ENCODE measurements at places on chromosomes 3 and 15.

- DNase-seq: no peak
Observed at GRCh38 chr3:111373861-111374260, 168.1 kb upstream of the CD96 start.

GRCh38 chr15:43406808-43407207, 35.9 kb downstream of the TUBGCP4 start:
- no peak for DNase-seq

- DNase-seq: peak; percentile 49
Observed at GRCh38 chr15:65033659-65034269, 4.3 kb upstream of the MTFMT start.

DNA sequence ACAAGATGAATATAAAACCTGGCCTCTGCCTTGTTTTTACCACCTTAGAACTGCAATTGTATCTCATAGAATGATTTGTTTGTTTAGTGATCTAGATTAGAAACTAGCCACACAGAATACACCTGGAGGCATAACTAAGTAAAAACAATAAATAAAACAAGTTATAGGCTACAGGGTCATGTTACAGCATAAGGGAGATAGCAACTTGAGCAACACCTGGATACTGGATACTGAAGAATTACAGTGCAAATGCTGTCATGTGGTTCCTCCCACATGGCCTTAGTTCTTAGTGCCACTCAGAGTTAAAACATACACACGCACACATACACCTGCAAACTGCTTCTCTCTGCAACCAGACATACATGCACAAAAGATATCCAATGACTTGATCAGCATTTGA, 563.4 kb upstream of the DPPA4 start:
- DNase-seq: no peak

GRCh38 chr3:52200981-52201679, 3.2 kb downstream of the ALAS1 start:
- DNase-seq: no peak

GRCh38 chr3:107024551-107025026, 352.6 kb upstream of the CCDC54 start:
- no peak for DNase-seq

- DNase-seq: peak; percentile 79
Observed at GRCh38 chr3:111859974-111860859, 1.2 kb downstream of the PHLDB2 start.

- DNase-seq: no peak
Observed at GRCh38 chr15:44385344-44385942, 42.0 kb upstream of the CTDSPL2 start.

DNA sequence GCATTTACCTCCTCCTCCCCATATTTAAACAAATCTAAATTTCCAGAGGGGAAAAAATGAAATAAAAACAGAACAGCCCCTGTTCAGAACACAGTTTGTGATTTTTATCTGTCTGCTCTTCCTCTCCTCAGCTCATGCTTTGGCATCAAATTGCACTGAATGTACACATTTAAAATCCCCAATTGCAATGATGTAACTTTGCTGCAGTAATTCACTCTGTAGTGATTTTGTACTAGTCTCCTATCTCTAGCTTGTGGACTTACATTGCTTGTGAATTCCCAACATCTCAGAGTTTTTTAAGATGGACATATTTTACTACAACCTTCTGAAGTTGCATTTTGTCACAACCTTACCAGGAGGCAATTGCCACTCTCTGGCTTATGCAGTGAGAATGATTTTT, 81.6 kb upstream of the ROBO2 start:
- no peak for DNase-seq

DNA sequence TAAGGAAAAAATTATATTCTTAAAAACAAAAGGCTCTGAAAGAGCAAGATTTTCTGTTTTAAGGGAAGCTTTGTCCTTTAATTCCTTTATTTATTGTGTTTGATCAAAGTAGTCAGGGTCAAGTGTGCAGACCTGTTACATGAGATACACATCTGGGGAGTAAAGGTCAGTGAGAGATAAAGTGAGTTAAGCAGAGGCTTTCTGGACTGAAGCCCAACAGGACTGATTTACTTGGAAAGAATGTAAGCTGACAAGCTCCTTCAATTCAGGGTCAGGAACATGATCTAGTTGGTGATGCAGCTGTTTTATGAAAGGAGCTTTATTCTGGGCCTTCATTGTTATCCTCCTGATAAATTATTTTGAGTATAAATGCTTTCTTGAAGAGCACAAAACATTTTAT, 20.7 kb upstream of the OTOL1 start:
- DNase-seq: peak; percentile 45

- DNase-seq: peak; percentile 42
Observed at GRCh38 chr15:48965972-48966371, 2.3 kb upstream of the SHC4 start.

- DNase-seq: no peak
Observed at GRCh38 chr3:172694573-172695246, 16.2 kb downstream of the NCEH1 start.

- DNase-seq: no peak
Observed at GRCh38 chr15:88178631-88179030, 77.9 kb downstream of the NTRK3 start.

- no peak for DNase-seq
Observed at GRCh38 chr3:187960820-187961219, 193.1 kb upstream of the LPP start.

DNA sequence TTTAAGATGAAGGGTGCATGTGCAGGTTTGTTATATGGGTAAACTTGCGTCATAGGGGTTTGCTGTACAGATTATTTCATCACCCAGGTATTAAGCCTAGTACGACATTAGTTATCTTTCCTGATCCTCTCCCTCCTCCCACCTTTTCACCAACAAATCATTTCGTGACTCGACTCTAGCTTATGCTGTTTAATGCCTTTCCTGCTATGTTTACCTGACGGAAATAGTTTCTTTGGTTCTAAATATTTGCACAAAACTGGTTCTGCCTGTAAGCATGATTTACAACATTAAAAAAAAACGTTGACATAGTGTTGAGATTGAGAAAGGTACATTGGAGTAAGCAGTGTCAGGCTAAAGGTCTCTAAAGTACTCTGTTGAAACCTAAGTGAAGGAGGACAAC, 2.4 kb downstream of the GNL3 start:
- DNase-seq: no peak

- DNase-seq: peak; percentile 87
Observed at GRCh38 chr3:159763602-159764489, 224.8 kb upstream of the IL12A start.

GRCh38 chr3:27504749-27505148, 20.6 kb upstream of the SLC4A7 start:
- DNase-seq: no peak

DNA sequence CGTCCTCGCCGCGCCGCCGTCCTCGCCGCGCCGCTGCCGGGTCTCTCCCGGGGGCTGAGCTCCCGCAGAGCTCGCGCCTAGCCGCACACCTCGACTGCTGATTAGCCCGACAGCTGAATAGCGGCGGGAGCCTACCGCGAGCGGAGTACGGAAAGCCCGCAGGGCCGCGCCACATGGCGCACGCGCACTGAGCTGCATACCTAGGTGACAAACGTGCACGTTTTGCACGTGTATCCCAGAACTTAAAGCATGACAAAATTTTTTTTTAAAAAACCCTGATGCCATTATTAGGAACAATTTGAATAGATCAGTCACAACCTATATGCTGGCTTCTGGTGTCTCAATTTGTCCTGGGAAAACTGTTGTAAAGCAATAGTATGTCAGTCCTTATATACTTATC, at the start of gene GOLGA8A:
Gene GOLGA8A (minus strand): TSS at position 122 of the 400 bp plus-strand sequence. CDS start 48,117 bp downstream, outside the sequence.
- peak; percentile 59 for DNase-seq

GRCh38 chr15:71215126-71215894, 100.0 kb downstream of the THSD4 start:
- DNase-seq: no peak

GRCh38 chr15:87817553-87817952, 439.0 kb downstream of the NTRK3 start:
- DNase-seq: no peak

DNA sequence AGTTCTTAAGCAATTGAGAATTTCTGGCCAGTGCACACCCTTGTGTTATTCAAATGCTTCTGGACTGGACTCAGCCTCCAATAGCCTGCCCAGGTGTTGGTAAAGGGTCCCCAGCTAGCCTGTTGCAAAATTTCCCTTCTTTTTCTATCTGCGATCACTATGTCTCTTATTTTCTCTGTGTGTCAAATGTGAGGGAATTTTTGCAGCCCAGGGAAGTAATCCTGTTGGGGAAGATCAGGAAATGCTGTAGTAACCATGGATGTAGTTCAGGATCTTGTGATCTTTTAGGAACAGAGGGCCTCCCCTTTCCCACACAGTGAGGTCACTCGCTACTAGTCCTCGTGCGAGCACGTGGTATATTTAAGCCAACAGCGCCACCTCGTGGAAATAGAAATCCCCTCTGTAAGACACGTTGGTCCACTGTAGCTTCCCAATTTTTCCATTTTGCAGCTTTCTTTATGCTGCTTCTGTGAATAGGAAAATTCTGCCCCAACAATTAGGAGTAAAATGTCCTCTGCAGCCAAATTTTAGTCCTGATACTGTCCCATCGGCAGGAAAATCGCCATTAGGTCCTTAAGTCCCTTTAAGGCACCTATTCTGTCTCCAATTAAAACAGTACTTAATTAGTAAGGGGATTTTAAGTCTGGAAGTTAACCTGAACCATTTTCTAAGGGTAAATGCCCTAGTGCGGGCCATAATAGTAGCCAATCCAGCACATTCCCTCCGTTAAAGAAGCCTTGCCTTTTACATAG, 4.0 kb upstream of the SMCO1 start:
- DNase-seq: peak; percentile 36

- no peak for DNase-seq
Observed at GRCh38 chr15:59353994-59354416, 18.7 kb downstream of the MYO1E start.

- DNase-seq: no peak
Observed at GRCh38 chr15:67781907-67782690, 43.2 kb upstream of the SKOR1 start.

GRCh38 chr3:62374341-62375218, 1.2 kb upstream of the FEZF2 start:
- no peak for DNase-seq

DNA sequence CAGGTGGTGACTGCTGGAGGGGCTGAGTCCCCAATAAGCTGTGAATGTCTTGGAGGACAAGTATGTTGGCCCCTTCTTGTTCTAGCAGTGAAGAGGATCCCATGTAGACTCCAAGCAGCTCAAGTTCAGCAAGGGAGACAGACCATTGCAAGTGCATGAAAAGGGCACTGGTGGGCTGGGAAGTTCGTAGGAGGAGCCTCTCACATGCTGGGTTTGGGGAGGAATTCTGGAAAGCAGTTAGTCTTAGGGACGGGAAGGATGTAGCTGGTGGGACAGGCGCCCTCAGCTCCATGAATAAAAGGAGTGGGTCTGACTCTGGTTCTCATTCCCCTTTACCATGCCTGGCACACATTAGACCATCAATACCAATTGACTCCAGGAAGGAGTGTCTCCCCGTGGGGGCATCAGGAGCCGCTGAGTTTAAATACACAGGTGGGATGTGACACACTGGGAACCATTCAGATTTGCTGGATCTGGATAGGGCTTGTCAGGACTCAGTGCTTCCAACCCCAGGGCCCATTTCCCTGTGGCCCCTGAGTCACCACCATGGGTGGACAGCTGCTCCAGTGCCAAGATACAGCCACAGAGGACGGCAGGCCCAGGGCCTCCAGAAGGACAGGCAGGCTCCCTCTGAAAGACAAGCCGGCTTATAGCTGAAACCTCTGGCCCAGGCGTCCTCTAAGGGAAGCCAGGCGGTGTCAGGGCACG, 552 bp upstream of the XYLB start:
- no peak for DNase-seq

- no peak for DNase-seq
Observed at GRCh38 chr3:49844464-49845183, 11.7 kb downstream of the TRAIP start.

GRCh38 chr3:192772240-192772894, 45.0 kb upstream of the FGF12 start:
- DNase-seq: peak; percentile 20

DNA sequence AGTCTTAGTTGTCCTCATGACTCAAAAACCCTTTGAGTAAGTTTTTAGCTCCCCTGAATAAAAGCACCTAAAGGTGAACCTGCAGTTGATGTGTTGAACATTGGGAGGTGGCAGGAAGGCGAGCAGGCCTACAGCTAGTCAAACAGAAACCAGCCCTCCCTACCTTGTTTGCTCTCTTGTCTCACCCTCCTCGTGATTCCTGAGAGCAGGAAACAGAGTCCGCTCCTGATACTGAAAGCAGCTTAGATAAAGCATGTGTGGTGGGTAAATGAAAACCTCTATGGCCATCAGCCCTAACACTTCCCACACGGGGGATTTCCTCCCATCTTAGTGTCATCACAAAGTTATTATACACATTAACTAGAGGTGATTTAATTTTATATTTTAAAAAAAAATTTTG, 21.8 kb upstream of the CLDN18 start:
- DNase-seq: no peak

DNA sequence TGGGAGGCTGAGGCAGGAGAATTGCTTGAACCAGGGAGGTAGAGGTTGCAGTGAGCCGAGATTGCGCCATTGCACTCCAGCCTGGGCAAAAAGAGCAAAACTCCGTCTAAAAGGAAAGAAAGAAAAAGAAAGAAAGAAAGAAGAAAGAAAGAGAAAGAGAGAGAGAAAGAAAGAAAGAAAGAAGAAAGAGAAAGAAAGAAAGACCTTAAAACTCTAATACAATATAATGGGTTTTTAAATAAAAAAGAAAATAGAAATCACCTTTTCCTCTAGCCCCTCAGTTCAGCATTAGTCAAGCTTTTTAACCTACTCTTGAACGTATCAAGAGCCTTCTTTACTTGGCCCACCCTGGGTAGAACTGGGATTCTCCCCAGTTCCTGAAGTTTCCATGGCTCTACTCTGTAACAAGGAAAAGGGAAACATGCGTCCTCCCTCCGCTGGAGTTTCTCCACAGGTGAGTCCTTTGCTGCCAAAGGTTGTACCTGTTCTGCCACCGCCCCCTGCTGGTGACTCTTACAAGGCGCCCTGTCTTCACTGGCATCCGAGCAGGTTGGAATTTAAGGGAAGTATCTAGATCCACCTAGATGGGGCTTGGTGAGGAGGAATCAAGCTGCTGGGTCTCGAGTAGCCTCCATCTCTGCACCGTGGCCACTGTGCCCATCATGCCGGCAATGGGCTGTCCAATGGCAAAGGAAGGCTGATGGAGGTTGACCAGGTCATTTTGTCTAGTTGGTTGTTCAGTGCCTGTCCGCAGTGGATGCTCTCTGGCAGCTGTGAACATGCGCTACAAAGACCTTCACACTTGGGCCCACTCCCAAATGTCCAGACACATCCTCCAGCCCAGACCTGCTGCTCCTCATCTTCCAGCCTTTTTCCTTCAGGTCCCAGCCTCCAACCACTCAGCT, 20.6 kb upstream of the EPHB3 start:
- peak; percentile 68 for DNase-seq

- DNase-seq: no peak
Observed at GRCh38 chr3:21839176-21839575, 88.2 kb upstream of the ZNF385D start.

GRCh38 chr3:172142051-172142863, 102.9 kb downstream of the FNDC3B start:
- DNase-seq: no peak

DNA sequence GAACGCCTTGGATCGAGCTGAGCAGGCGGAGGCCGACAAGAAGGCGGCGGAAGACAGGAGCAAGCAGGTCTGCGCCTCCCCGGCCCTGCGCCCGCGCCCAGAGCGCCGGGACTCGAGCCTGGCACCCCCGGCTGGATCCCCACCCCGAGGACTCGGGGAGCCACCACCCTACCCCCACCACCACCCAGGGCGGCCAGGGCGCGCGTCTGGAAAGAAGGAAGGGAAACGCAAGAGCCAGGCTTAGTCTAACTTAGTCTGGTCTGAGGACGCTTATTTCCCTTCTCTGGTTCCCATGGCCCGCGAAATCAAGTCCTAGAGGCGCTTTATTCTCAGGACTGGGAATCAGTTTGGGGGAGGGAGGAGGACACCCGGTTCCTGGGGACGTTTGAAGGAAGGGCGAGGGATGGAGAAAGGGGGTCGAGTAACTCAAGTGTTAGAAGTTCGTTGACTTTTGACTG, 359 bp downstream of the TPM1 start:
- no peak for DNase-seq

All from RWPE1 (cell line).